Brain microvascular endothelial cell (primary cell): ENCODE measurements at places on chromosomes 11 and 22.
A peak's percentile ranks its signal among the peaks of the same experiment; 100 is the strongest.

- DNase-seq: no peak
These were observed 220.5 kb upstream of the TENM4 start for GRCh38 chr11:79661373-79661772.

DNA sequence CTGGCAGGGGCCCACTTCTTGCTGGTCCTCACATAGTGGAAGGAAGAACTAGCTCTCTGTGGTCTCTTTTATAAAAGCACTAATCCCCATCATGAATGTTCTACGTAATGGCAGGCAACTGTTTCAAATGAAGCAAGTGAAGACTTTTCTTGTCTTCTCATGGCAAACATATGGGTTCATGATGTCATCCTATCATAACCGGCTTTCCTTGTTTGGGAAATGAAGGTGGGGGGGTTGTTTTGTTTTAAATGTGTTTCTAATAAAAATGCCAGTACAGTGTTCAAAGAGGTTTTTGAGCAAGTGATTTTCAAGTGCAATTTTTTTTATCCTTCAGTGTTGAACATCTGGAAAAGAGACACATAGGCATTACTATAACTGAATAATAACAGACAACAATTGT is 33.4 kb downstream of the REXO2 start:
- DNase-seq: no peak

DNA sequence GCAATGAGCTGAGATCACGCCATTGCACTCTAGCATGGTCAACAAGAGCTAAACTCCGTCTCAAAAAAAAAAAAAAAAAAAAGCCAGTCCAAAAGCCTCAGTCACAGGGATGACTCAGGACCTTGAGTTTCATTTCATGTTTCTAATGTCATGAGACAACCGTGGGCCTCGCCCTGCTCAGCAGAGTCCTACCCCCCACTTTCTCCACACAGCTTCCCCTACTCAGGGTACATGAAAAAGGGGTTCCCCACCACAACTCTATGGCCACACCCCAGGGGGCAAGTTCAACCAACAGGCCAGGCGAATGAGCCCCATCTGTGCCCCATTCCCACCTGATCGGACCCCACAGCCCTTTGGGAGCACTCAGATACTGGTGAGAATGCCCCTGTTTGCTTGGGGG is 24.3 kb upstream of the ADA2 start:
- no peak for DNase-seq

DNA sequence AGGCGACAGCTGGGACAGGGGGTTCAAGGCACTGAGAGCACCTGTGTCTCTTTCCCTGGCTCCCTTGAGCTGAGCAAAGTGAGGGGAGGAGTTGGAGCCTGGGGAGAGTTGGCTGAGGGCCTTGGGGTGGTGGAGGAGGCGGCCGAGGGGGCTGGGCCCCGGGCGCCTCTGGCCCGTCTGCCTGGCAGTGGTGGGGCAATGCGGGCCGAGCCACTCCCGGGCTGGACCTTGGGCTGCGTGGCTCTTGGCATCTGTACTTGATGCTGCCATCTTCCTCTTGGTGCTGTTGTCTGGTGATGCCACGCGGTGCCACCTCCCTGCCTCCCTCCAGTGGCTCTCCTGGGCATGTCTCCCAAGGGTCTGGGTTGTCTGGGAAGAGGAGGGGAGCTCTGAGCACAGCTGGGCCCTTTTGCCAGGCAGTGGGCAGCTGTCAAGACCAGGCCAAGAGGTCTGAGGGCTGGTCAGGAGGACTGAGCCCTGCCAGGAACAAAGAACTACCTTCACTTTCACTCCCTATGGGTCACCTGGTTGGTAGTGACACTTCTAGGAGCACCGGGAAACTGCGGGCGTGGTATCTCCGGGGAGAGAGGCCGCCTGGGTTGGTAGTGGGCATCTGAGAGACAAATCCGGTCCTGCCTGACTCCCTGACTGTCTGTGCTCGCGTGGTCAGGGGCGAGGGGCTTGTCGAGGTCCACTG is 1.3 kb downstream of the GRIK4 start:
- no peak for DNase-seq

DNA sequence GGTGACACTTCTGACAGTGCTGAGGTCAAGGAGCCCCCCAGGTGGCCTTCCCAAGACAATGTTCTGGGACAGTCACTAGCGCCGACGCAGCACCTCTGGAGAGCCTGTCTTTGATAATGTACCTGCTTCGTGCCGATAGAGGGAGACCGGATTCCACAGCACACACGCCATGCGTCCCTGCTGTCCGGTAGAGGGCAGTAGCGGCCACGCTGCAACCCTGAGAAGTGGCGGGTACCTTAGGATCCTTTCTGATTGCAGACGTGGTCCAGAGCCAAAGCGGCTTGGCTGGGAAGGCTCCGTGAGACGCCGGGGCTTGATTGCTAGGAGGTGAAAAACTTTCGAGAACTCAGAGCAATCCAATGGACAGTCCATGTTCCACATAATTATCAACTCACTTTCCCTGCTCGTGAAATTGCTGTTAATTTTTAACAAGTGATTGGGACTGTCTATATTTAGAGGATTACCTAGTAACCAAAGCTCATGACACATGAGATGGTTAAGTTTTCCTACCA is 11.4 kb upstream of the BARX2 start:
- DNase-seq: peak; percentile 71

DNA sequence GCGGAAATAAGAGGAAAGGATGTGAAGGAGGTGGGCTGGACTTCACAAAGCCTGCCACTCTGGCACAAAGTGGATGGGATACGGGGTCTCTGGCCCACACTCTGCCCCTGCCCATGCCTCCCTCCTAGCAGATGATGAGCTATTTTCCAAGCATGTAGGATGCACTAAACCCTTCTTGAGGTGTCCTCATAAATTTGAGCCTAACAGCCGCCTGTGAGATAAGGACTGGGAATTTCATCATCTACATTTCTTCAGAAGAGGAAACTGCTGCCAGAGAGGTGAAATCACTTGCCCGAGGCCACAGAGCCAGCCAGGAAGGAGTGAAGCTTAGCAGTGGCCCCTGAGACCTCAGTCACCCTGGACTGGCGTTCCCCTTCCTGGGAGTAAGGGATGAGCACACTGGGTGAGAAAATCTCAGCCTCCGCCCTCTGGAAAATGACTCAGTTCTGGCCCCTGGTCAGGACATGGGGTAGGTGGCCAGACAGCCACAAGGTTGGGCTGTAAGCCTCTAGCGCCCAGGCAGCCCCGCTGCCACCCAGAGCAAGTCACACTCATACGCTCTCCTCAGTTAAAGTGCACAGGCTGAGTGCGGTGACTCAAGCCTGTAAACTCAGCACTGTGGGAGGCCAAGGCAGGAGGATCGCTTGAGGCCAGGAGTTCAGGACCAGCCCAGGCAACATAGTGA is 27.9 kb downstream of the MB start:
- DNase-seq: peak; percentile 65

DNA sequence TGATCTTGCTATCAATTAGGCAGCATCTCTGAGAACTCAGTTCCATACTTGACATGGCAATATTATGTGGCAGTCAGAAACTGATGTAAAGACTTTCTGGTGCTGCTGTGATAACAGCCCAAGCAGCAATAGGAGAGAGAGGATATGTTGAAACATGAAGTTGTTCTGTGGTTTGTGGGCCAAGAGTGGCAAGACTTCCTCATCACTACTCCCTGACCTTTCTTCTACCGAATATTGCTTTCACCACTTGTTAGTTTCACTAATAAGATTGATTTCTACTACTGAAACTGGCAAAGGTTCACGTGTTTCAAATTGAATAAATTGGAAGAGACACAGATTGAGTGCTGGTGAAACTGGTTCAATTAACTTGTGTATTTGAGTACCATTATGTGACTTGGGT is 852.6 kb upstream of the RAG2 start:
- DNase-seq: no peak

DNA sequence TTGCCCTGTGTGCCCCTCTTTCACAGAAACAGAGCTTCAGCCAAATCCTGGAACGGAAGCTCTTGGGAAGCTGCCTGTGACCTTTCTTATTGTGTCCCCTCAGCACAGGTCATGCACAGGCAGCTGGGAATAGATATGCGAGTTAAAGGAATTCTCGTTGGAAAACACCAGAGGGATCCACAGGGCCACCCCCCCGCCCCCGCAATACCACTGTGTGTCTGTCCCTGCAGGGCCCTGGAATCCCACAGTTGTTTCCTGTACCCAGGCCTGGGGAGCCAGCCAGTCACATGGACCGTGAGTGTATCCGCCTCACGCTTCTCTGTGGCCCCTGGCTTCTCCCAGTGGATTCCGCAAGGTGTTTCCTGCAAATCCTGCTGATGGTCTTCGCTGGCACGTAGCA is 29.0 kb downstream of the TIMP3 start:
- DNase-seq: peak; percentile 42

DNA sequence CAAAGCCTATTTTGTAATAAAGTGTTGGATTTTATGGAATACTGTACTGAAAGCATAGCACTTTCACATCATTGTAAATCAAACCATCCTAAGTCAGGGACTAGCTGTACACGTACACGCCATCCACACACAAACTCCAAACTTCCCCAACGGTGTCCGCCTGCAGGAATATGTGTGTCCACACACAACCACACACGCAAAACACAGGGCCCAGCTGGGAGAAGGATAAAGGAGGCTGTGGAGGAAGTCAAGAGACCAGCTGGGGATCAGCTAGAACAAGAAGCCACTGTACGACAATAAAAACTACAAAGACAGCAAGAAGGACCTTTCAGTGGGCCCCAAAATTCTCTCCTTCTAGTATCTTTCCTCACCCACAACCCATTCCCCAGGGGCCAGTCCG is 1.6 kb downstream of the TRIM29 start:
- no peak for DNase-seq

- DNase-seq: no peak
These were observed 6.7 kb upstream of the PAX6 start for GRCh38 chr11:31817621-31818424.

- DNase-seq: no peak
These were observed at the start of gene CREB3L1 for GRCh38 chr11:46277622-46278386. CREB3L1 (plus strand) TSS chr11:46277662; CDS start chr11:46278112, 450 bp downstream.

DNA sequence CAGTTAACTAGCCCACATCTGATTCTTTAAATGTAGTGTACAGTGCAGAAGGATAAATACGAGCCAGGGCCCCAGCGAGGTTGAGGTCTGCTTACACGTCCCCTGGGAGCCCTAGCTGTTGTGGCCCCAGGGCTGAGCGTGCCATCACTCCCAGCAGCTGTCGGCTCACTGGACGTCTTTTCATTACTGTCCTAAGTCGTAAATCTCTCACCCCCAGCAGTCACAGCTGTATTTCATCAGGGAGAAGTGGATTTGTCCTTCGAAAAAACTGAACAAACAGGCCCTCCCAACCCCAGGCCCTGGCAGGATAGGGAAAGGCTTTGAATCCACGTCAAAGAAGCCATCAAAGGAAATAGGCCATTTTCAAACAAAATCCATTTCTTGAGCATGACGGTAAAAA is 110.4 kb upstream of the CSNK2A3 start:
- peak; percentile 2 for DNase-seq

DNA sequence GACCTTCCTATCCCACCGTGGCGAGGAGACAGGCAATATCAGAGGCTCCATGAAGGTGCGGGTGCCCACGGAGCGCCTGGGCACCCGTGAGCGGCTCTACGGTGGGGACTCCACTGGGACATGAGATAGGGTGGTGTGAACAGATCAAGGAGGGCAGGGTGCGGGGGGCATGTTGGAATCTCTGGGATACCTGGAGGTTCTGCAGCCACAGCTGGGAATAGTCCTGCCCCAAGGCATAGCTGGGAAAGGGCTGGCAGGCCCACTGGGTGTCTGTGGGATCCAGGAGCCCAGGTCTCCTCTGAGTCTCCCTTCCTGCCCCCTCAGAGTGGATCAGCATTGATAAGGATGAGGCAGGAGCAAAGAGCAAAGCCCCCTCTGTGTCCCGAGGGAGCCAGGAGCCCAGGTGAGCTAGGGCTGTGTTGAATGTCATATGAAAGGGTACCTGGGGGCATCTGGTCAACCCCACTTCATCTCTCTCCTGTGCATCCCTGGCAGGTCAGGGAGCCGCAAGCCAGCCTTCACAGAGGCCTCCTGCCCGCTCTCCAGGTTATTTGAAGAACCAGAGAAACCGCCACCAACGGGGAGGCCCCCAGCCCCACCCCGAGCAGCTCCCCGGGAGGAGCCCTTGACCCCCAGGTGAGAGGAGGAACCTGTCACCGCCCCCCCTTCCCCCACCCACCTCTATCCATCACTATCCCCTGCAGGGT is 8.5 kb downstream of the PHOX2A start:
- DNase-seq: no peak

- DNase-seq: no peak
These were observed 53.0 kb downstream of the SCUBE1 start for GRCh38 chr22:43289976-43290721.

DNA sequence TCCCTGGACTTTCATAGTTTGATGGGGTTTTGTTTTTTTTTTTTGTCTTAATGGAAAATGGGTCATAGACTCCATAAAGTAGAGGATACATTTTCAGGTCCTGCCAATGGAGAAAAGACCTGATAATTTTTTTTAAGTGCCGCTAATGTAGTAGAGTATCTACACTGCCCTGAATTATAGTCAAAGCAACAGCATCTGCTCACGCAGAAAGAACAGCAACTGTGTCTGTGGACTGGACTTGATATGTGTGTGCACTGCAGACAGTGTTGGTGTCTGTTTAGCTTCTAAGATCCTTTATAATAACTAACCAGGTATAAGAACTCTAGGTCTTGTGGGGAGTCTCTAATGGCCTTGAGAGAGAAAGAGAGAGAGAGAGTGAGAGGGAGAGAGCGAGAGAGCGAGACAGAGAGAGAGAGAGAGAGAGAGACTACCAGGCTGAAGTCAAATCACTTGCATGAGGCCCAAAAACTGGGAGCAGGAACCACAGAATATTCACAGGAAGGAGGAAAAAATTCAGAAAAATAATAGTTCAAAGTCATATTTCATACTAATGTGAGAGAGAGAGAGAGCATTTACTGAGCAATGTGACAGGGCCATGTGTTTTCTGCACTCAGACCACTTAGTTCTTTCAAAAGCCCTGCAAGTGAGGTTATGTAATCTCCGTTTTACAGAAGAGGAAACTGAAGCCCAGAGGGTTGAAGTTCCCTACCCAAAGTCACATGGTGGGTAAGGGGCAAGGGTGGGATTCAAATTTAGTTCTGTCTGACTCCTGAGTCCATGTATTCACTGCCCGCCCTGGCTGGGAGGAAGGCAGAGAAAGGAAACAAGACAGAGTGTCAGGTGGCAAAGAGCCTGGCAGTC is 8.6 kb upstream of the MIAT start:
- DNase-seq: no peak

GRCh38 chr11:101862391-101863233 is 52.2 kb upstream of the CEP126 start:
- DNase-seq: peak; percentile 84

- DNase-seq: peak; percentile 88
These were observed 24.0 kb downstream of the MIAT start for GRCh38 chr22:26681395-26681821.

GRCh38 chr11:9689721-9690120 is 25.8 kb downstream of the SWAP70 start:
- DNase-seq: no peak

GRCh38 chr11:77236901-77237300 is 64.6 kb downstream of the GDPD4 start:
- DNase-seq: no peak

GRCh38 chr11:18771266-18772035 is 20.1 kb downstream of the PTPN5 start:
- DNase-seq: no peak

DNA sequence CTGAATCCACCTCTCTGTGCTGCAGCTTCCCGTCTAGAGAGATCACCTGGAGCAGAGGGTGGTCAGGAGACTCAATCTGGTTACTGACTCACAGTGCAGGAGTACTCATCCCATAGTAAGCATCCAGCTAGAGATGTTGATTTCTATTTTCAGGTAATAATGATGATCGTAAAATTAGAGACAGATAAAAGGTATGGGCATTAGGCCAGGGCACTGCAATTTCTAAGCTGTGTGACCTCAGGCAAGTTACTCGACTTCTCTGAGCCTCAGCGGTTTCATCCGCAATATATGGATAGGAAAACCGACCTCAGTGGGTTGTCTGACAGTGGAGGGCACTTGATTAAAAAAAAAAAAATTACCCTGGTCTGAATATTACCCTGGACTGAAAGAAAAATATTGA is 13.8 kb upstream of the SAMM50 start:
- no peak for DNase-seq
